Fibroblast of skin of scalp (primary cell): ENCODE measurements at places on chromosomes 6 and 20.

GRCh38 chr20:53792946-53793536 lies 199.4 kb upstream of the ZNF217 start:
- DNase-seq = no peak

- DNase-seq = no peak
Observed at GRCh38 chr6:12654107-12654506, 62.5 kb upstream of the PHACTR1 start.

- no peak for DNase-seq
Observed at GRCh38 chr20:58192567-58192966, 35.9 kb downstream of the ANKRD60 start.

- DNase-seq = no peak
Observed at GRCh38 chr6:164502833-164503232, 806.6 kb downstream of the C6orf118 start.

DNA sequence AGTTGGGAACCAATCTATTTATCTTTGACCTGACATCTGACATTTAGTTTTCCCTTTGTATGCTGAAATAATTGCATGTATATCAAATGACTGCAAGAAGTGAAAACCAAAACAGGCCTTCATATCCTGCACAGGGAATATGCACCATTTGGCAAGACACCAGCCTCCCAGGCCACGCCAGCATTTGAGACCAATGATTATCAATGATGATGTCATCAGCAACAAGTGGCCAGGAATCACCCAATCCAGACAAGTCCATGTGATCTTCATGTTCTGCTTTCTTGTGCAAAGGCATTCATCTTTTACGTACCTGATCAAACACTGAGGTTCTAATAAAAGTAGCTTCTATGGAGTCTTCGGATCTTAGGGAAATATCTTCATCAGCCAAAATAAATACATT lies 107.4 kb upstream of the TENT5A start:
- peak; percentile 23 for DNase-seq

- no peak for DNase-seq
Observed at GRCh38 chr6:79180052-79180451, 54.4 kb downstream of the HMGN3 start.

- DNase-seq = peak; percentile 82
Observed at GRCh38 chr20:10555865-10556308, 117.9 kb downstream of the JAG1 start.

DNA sequence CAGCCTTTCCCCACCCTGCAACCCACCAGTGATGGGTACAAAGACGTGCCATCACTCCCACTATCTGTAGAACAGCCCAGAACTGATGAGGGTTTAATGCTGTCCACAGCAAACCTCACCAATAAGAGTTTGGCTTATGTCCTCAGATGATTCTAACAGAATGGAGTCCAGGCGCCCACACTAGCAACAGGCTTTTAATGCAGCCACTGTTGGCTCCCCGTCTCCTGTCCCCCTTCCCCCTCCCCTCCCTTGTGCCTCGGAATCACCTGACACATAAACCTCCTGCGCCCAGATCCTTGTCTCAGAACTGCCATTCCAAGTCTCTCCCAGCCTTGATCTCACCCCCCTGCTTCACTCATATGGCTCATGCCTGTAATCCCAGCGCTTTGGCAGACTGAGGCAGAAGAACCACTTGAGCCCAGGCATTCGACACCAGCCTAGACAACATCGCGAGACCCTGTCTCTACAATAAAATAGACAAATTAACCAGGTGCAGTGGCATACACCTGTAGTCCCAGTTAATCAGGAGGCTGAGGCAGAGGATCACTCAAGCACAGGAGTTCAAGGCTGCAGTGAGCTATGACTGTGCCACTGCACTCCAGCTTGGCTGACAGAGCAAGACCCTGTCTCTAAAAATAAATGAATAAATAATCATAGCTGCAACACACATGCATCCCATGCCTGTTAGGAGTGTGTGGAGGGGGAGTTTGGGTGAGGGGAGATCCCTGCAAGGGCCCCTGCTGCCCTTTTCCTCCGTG lies 85.6 kb downstream of the SNX5 start:
- DNase-seq = no peak

- DNase-seq = no peak
Observed at GRCh38 chr6:139370999-139371345, 3.5 kb downstream of the CITED2 start.

- DNase-seq = no peak
Observed at GRCh38 chr6:127518191-127518709, 885 bp downstream of the MTCL3 start.

GRCh38 chr20:57835588-57836455 lies 126.0 kb upstream of the PMEPA1 start:
- no peak for DNase-seq

DNA sequence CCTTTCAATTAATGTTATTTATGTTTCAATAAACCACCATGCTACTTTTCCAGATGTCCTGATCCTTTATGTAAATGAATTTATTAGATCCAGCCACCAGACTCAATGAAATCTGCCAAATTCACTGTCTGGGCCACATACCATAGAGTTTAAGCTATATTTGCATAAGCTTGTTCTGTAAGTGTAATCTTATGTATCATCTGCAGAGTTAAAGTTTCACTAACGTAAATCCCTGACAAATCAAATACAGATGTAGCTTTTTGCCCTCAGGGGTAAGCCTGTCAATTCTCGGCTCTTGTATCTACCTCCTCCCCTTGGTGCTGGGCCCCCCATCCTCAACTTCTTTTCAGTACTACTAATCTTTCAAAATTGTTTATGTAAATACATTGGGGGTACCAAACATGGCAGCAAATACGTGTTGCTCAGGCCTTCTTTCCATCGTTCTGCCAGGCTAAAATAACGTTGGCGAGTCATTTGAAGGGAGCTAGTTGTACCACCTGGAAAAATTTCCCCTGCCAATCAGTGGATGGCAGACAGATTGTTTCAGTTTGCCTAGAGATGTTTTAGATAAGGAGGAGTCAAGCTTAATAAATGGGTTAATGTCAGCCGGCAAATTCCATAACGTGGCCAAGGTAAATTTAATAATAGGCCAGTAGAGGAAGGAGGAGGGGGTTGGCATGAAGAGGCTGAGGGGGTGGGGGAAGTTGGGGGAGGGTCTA lies 79.6 kb downstream of the RPS12 start:
- DNase-seq = peak; percentile 14

GRCh38 chr6:139133262-139134063 lies 1.4 kb upstream of the HECA start:
- DNase-seq = no peak

- DNase-seq = peak; percentile 36
Observed at GRCh38 chr6:138724015-138724414, 49.6 kb upstream of the CCDC28A start.

DNA sequence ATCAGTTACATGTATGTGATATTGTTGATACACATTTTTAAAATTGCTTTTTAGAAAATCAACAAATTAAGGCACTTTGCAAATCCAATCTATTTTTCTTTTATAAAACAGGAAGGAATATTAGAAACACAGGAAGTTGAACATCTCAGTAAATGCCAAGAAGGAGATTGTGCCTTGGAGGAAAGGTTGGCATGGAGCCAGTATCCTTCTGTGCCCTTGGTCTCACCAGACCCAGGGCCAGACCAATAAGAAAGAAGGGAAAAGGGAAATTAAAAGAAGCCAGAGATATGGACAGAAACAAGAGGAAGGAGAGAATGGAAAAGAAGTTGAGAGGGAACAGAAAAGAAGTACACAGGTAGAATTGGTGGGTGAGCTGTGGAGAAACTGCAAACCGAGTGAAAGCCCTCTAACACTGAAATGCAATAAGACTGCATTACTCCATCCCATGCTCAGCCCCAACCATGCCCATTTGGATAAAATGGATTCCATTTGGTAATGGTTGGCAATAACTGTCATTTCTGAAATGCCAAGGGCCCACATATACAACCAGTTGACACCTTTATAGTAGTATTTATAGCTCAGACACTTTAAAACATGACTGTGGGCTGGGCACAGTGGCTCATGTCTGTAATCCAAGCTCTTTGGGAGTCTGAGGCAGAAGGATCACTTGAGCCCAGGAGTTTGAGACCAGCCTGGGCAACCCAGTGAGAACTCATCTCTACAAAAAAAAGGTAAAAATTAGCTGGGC lies 133.8 kb downstream of the GMPR start:
- DNase-seq = no peak

- peak; percentile 29 for DNase-seq
Observed at GRCh38 chr20:33926425-33926824, 67.3 kb upstream of the RALY start.

GRCh38 chr6:118939683-118940082 lies 4.7 kb upstream of the MCM9 start:
- DNase-seq = no peak

DNA sequence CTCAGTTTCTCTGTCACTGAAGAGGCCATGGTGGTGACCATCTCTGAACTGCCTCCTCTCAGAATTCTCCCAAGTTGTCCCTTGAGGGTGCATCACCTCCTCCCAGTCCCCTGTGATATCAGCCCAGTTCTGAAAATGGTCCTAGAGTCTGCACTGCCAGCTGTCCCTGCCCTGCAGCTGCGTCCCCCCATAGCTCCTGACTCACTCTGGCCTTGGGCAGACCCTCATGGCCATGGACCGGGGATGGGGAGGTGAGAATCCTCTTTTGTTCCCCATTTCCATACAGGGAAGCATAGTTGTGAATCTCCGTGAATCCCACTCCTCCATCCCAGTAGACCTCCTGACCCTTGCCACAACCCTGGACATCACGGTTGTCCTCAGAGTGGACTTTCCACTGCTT lies 4.5 kb downstream of the ETV7 start:
- DNase-seq = no peak

- no peak for DNase-seq
Observed at GRCh38 chr6:104700371-104701185, 159.1 kb downstream of the HACE1 start.

DNA sequence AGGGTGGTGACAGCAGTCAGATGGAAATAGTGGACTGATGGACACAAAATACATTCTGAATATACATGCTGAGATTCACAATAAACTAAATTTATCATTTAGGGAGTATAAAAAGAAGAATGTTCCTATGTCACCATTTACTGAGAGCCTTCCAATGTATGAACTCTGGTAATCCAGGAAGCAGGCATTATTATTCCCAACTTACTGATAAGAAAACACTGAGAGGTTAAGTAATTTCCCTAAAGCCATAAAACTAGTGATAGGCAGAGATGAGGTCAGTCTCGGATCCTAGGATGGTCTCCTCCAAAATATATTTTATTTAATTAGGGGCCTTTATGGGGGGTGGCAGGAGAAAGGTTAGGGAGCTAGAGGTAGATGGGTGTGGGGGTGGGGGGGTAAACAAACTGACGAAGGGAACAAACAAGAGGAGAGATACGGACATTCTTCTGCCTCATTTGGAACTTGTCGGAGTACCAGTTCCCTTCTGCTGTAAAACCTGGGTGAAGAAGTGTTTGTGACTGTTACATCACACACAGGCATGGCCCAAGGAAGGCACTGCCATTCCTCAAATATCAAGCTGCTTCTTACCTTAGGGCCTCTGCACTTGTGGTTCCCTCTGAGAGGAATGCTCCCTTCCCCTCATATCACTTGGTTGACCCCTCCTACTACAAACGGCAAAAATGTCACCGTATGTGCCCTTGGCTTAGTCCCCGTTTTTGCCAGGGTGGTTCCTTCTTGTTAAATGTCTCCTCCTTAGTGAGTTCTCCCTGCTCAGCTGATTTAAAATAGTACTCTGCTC lies 6.7 kb downstream of the SAYSD1 start:
- DNase-seq = no peak

DNA sequence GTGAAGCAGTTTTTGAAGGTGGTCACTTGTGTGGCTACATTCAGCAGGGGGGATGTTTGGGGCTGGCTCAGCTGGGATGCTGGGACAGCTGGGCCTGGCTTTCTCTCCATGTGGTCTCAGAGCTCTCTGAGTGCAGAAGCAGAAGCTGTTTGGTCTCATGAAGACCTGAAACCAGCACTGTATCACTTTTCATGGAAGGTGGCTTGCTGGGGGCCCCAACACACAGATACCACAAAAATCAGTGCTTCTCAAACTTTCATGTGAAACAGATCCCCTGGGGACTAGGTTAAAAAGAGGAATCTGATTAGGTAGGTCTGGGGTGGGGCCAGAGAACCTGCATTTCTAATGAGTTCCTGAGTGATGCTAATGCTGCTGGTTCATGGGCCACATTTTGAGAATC lies 347.3 kb downstream of the DHX35 start:
- no peak for DNase-seq

DNA sequence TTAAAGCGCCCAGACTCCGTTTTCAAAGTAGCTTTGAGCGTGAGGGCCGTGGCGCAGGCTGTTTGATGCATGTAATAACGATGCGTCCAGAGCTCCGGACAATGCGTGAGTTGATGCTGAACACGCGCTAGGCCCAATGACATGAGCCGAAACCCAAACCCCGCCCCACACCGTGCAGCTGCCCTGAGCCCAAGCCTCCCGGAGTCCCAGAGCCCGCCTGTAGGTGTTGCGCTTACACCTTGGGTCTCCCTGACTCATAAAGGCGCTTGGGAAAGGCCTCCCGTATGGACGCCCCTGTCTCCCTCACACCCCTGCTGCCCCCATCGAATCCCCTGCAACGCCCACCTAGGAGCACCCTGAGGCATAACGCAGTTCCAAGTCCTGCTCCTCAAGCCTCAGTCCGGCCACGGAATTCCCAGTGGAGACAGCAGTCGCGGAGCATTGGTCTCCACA lies 87.6 kb downstream of the ERMARD start:
- no peak for DNase-seq

DNA sequence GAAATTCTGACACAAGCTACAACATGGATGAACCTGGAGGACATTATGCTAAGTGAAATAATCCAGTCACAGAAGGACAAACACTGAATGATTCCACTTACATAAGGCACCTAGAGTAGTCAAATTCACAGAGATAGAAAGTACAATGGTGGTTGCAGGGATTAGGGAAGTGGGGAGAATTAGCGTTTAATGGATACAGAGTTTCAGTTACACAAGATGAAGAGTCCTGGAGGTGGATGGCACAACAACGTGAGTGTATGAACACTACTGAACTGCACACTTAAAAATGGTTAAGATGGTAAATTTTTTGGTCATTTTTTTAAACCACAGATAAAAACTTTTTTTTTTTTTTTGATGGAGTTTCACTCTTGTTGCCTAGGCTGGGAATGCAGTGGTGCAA lies 24.7 kb downstream of the MOCS3 start:
- DNase-seq = no peak

GRCh38 chr6:165818200-165818599 lies 155.2 kb upstream of the PDE10A start:
- no peak for DNase-seq

GRCh38 chr6:38239719-38240451 lies 399.8 kb downstream of the BTBD9 start:
- DNase-seq = peak; percentile 71

GRCh38 chr20:61052195-61052750 lies 199.8 kb upstream of the CDH4 start:
- no peak for DNase-seq

GRCh38 chr6:52135217-52135616 lies 47.8 kb upstream of the PKHD1 start:
- no peak for DNase-seq

GRCh38 chr6:131348572-131348971 lies 213.3 kb downstream of the AKAP7 start:
- no peak for DNase-seq

GRCh38 chr6:4698901-4699659 lies 77.1 kb upstream of the CDYL start:
- peak; percentile 17 for DNase-seq
